ENCODE measurements at places on chromosomes 1 and 21.

- DNase-seq: no peak
Observed at GRCh38 chr1:84619383-84620102, 45.3 kb upstream of the CTBS start.

DNA sequence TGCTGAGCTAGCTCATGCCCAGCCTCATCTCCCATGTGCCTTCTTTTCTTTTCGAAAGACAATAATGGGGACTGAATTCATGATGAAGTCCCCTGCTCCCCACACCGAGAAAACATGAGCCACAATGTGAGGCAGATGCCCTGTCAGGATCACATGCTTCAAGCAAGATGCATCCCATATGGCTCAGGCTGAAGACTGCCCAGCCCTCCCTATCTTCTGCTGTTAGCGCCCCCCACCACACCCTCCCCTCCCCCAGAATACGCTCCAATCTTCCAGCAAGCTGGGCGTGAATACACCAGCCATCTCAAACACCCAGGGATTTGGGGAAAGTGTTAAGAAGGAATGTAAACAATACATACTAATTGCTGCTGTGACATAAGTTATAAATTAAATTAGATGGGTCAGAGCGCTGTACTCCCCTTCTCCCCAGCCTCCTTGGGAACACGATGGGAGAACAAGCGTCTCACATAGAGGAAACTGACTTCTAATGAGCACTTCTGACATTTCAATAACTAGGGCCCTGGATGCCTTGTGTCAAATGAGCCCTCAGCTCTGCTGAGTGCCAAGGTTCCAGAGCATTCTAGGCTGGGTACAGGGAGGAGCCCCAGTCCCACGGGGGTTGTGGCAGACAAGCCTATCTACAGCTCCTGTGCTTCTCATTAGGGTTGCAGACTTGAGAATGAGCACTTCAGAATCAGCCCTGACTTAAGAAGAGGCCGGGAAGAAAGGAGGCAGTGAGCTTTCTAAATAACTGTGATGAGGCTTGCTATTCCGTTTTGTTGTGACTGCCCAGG, 55.6 kb downstream of the TNR start:
- no peak for DNase-seq

GRCh38 chr1:22284236-22284635, 141.3 kb upstream of the WNT4 start:
- DNase-seq: no peak

GRCh38 chr1:157960773-157961172, 32.7 kb upstream of the KIRREL1 start:
- no peak for DNase-seq

- DNase-seq: no peak
Observed at GRCh38 chr1:19438516-19439195, 46.7 kb downstream of the CAPZB start.

DNA sequence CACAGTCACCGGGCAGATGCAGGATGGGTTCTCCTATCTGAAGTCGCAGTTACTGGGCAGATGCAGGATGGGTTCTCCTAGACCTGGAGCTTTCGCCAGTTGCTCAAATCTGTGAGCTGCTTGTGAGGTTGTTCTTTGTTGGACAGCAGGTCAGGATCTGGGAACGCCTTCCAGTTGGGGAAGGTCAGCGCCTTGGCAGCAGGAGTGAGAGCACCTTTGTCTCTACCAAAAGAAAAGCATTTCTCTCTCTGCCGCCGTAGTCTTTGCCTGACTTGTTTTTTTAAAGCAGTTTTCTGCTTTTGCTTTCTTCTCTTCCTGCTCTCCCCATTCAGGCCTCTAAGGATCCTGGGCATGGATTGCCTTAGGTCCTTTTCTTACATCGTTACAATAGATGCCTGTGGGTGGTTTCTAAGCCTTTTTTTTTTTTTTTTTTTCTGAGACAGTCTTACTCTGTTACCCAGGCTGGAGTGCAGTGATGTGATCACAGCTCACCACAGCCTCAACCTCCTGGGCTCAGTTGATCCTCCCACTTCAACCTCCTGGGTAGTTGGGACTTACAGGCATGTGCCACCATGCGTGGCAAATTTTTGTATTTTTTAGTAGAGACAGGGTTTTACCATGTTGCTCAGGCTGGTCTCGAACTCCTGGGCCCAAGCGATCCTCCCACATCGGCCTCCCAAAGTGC, 15.7 kb downstream of the PEX14 start:
- DNase-seq: no peak

DNA sequence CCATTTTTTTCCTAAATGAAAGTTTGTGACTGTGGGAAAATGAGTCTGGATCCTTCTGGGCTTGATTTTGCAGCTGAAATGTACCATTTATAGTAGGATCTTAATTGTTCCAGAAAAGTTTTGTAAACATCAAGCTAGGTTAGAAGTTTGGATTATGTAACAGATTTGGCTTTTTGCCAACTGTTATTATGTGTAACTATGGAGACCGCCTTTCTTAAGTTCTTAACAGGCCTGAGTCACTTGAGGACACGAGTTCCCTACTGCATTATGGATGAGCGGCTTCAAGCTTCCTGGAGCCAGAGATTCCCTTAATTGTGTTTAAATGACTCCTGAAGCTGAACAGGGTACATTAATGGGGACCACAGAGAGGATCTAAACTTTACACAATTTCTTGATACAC, 22.2 kb downstream of the SLC25A33 start:
- DNase-seq: no peak

DNA sequence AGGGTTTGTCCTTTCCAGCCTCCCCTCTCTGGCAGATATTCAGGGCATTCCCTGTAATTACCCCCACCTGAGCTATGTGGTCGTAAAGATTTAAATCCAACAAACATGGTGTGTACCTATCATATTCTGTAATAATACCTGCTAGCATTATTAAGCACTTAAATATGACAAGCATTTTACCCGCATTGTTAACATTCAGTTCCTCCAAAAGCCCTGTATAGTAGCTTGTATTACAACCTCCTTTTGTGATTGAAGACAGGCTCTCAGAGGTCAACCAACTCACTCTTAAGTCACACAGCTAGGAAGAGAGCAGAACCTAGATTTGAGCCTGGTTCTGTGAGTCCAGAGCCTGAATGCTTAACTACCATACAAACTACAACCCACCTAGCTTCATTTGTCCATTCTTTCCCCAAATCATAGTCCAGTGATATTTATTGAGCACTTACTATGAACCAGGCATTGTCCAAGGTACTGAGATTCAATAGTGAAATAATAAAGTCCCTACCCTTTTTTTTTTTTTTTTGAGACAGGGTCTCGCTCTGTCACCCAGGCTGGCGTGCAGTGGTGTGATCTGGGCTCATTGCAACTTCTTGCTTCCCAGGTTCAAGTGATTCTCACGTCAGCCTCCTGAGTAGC, 13.8 kb upstream of the KDM4A start:
- no peak for DNase-seq

GRCh38 chr1:229561141-229561540, 2.6 kb upstream of the ABCB10 start:
- DNase-seq: no peak

DNA sequence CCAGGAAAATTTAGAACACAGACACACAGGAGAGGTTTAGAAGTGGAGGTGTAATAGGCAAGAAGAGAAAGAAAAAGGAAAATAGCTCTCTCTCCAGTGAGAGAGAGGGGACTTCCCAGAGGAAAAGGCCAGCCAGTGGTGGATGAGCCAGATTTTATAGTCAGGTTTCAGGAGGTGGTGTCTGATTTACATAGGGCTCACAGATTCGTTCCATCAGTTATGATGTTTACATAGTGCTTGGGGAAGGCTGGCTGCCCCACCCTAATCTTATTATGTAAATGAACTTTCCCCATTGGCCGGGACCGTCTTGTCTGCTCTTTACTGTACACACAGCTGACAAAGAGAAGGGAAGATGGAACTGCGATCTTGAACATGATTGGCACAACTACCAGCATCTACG, 797.3 kb downstream of the PLA2G4A start:
- DNase-seq: no peak

GRCh38 chr1:3673381-3674099, 21.2 kb downstream of the TP73 start:
- DNase-seq: no peak

- DNase-seq: no peak
Observed at GRCh38 chr1:247535402-247535801, 838 bp downstream of the OR2C3 start.

DNA sequence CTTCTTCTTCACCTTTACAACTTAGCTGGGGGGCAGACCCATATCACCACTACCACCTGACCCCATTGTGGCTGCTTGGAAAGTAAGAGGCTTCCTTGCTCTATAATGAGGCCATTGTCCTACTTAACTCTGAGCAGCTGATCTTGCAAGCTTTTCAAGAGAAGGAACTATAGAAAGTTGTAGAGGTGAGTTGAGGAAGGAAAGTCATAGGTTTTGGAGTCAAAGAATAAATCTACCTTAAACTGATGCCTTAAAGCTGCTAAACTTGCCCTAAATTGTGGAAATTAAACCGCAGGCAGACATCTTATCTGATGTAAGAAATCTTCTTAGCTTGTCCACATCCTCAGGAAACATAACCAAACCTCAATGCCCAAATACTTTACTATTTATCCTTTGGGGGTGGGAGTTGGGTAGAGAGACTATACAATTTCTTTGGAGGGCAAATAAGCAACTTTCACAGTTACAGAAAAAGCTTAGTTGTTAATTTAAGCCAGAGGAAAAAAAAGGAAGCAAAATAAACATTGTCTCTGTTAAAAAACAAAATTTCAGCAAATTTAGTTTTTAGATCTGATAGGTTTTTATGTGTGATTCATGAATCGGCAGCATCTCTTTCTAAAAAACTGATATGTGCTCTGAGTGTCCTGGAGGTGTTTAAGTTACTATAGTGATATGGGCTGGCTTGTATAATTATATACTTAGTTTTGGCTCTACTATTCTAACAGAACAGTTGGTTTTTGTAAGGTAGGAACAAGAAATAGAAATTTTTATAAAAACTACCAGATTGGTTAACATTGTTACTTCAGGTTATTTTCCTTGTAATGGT, 4.7 kb downstream of the IL23R start:
- DNase-seq: no peak

Measured in ovary (tissue), 10 donors.